ENCODE measurements at places on chromosomes 16 and 17.

GRCh38 chr17:4006745-4007211, 42.5 kb upstream of the ATP2A3 start:
- DNase-seq, result no peak

DNA sequence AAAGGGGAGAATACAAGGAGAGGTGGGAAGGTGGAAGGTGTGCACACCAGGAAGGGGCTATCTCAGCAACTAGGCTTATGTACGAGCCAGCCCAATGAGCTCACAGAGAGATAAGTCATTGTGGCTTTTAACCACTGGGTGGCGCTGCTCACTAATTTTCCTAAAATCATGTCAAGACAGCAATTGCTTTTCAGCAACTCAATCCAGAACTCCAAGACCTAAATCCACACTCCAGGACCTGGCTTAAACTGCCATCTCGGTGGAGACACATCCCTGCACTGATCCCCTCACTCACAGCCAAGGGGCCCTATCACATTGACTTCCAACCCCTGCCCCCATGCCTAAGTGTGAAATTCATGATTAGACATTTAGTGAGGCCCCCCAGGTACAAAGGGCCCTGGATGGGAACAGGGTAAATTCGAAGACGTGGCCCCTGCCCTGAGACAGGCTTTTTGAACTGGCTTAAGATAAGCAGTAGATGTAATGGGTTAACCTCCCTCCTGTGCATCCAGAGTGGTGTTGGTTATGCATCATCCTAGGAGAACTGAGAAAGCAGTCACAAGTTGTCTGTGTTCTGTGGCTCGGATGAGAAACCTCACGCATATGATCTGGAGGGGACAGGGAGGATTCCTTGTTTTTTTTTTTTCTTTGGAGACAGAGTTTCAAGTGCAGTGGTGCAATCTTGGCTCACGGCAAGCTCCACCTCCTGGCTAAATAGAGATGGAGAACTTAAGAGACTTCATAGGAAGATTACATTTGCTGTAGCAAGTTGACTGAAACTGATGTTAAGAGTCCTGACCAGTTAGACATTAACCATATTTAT, 11.5 kb downstream of the CCL16 start:
- peak; percentile 69 for DNase-seq

- DNase-seq, result no peak
Observed at GRCh38 chr16:3283543-3284447, 504 bp downstream of the ZNF263 start.

DNA sequence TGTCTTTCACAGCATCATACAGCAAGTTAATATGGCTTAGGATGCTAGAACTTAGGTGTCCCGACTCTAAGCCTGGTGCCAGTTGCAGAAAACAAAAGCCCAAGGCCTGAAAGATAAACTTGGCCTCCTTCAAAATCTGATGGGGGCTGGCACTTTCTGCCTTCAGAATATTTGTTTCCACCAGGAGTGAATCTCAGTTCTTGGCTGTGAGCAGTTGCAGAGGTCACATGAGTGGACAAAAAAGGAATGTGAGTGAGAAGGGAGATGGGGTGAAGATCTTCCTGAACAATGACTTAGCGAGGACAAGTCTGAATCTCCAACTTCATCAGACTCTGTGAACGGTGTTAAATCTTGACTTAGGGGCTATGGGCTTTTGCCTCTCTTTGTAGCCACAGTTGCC, 46.6 kb downstream of the HOXB1 start:
- no peak for DNase-seq

- peak; percentile 73 for DNase-seq
Observed at GRCh38 chr16:83826146-83826913, 18.6 kb downstream of the HSBP1 start.

GRCh38 chr17:49290690-49291359, 60.2 kb upstream of the PHOSPHO1 start:
- peak; percentile 45 for DNase-seq

GRCh38 chr17:78774956-78775571, 7.0 kb downstream of the CYTH1 start:
- DNase-seq, result no peak

- DNase-seq, result no peak
Observed at GRCh38 chr17:7849130-7849750, 5.6 kb upstream of the TMEM88 start.

GRCh38 chr16:86566601-86566965, at the start of gene FOXC2:
Gene FOXC2 (plus strand): TSS chr16:86566829. CDS start chr16:86567336, 507 bp downstream.
- peak; percentile 33 for DNase-seq

DNA sequence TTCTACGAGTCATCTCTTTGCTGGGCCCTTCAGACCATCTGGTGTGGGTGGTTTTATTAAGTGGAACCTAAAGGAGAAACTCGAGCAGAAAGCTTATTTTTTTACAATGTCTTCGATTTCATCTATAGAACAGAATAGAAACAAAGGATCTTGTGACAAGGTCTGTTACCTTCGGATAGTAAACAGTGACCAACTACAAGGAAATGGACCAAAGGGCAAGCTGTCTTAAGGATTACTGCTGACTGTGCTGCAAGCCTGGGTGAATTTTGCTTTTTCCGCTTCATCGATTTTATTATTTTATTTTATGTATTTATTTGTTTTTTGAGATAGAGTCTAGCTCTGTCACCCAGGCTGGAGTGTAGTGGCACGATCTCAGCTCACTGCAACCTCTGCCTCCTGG, 348.9 kb upstream of the ERCC4 start:
- no peak for DNase-seq

- DNase-seq, result no peak
Observed at GRCh38 chr16:71703333-71703732, 21.2 kb downstream of the PHLPP2 start.

- no peak for DNase-seq
Observed at GRCh38 chr17:4045487-4045886, 81.2 kb upstream of the ATP2A3 start.

DNA sequence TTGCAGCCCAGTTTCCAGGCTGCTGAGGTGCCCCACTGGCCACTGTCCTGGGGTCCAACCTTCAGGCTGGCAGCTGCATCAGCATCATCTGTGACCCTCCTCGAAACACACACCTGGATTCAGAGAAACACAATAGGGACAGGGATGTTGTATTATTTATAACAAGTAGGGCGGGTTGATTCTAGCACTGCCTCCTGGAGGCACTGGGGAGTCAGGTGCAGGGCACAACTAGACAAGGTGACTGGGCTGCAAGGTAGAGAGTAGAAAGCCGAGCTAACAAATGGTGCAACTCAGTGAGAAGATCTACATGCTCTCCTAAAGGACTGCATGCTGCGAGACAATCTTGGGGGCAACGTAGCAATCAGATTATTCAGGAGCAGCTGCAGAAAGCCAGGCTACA, 317.3 kb downstream of the SLC39A11 start:
- no peak for DNase-seq

DNA sequence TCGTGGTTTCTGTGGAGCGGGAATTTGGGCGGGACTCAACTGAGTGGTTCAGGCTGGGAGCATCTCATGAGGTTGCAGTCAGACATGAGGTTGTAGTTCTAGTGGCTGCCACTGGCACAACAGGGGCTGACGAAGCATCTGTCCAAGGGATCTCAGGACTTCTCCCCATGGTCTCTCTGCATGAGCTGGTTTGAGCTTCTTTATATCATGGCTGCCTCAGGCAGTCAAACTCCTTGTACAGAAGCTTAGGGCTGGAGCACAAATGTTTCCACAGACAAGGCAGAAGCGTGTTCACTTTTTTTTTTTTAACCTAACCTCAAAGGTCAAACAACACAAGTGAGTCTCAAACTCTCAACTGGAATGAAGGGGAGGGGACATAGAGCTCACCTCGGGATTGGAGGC, 243.3 kb downstream of the MSI2 start:
- no peak for DNase-seq

DNA sequence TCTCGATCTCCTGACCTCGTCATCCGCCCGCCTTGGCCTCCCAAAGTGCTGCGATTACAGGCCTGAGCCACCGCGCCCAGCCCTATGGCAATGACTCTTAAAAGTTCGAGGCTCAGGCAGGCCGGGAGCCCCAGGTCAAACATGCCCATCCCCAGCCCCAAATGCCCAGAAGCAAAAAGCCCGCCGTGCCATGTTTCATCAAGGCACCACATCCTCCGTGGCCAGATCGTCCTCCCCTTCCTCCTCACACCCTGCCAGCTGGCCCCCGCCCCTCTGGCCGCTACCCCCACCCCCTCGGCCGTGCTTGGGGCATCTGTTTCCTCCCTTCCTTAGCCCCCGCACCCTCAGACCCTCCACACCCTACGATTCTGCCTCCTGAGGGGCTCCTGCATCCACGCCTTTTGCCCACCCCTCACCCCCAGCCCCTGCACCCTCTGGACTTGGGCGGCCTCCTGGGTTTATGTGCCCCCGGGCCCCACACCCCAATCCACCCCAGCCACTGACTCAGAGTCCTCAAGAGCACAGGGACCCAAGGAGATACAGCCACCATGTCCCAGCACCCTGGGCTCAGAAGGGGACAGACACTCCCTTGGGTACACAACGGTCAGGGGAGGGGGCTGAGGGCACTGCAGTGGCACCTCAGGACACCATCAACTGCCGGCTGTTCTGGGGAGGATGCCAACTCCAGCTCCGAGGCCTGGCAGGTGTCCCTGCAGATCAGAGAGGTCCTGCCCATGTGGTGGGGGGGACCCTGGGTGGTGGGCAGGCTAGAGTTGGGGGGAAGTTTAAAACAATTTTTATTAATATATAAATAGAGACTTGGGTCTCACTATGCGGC, 7.1 kb downstream of the CTRB1 start:
- no peak for DNase-seq

DNA sequence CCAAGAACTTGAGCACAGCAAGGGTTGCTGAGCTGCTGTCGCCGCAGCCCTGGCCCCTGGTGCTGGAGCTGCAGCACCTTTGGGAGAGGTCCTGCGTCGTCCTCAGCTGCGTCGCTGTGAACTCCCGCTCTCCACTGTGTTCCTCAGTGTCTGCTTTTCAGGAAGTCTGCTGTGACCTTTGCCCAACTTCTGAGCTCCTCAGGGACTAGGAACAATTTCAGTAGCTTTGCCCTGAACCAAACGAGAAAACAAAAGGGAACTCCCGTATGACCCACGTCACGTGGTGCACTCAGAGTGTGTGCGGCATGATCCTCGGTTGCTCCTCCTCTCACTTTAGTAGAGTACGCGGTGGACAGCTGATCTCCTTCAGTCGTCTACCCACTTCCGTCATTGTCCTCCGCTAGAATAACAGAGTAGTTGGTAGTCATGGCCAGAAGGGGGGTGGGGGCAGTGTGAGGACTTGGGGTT, 44.2 kb downstream of the WDR45B start:
- DNase-seq, result peak; percentile 12

GRCh38 chr16:89071686-89072547, 21.7 kb upstream of the ACSF3 start:
- no peak for DNase-seq

- no peak for DNase-seq
Observed at GRCh38 chr17:28863953-28864352, 9.1 kb downstream of the ERAL1 start.

- DNase-seq, result no peak
Observed at GRCh38 chr17:41518789-41519449, at the start of gene KRT15. Gene KRT15 (minus strand): TSS chr17:41518890. CDS start chr17:41518827, 63 bp downstream.

DNA sequence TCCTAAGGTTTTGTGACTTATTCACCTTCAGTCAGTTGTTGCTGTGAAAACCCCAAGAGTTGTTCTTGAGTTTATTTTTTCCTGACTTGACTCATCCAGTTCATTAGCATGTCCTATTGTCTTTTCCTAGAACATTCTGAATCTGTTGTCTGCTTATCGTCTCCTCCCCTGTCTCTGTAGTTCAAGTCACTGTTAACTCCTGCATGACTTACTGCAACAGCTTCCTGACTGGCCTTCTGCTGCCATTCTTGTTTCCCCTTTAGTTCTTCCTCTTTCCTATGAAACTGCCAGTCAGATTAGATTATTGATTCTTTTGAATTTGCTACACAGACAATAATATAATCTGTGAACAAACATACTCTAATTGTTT, 161.5 kb downstream of the FTO start:
- DNase-seq, result no peak

- DNase-seq, result no peak
Observed at GRCh38 chr17:6474376-6474775, 30.1 kb downstream of the PIMREG start.

DNA sequence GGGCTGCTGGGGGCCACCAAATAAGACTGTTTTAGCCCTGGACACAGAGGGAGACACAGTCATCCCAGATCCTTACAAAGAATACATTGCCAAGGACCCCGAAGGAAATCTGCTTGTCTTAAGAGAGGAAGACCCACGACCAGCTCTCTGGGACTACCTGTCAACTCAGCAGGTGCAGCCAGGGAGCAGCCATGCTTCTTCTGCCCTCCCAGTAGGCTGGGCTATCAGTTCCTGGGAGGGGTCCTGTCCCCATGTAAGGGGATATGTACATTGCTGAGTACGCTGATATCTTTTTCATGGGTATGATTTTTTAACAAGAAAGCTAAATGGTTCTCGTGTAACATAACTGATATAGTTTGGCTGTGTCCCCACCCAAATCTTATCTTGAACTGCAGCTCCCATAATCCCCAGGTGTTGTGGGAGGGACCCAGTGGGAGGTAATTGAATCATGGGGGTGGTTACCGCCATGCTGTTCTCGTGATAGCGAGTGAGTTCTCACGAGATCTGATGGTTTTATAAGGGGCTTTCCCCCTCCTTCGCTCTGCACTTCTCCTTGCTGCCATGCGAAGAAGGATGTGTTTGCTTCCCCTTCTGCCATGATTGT, 11.3 kb downstream of the SSTR2 start:
- DNase-seq, result no peak

GRCh38 chr17:41498276-41498675, 7.1 kb downstream of the KRT13 start:
- DNase-seq, result no peak

GRCh38 chr17:57032343-57032742, 52.7 kb upstream of the AKAP1 start:
- no peak for DNase-seq

GRCh38 chr16:85568519-85568918, 44.6 kb upstream of the GSE1 start:
- no peak for DNase-seq

- DNase-seq, result no peak
Observed at GRCh38 chr16:3013491-3013951, 798 bp downstream of the CLDN9 start.

GRCh38 chr17:82674656-82675475, 23.6 kb downstream of the RAB40B start:
- DNase-seq, result no peak
